IMR-90 (cell line): ENCODE measurements at places on chromosomes 2 and 18. TPM values are rescaled to one million over a fixed set of nuclear protein-coding genes. Genes with fewer than 3 reads are reported as not detected.

The KCNJ13 gene
- not detected in 2 replicates for total RNA-seq

The DLGAP1 gene
- under 0.01 TPM in 1 of 2 replicates, not detected in the other for total RNA-seq

The REG3G gene
- not detected in 2 replicates for total RNA-seq

The ANTXR1 gene
- total RNA-seq: 27.2 and 29.2 TPM in 2 replicates

The ZNF236 gene
- 9.7 and 11.1 TPM in 2 replicates for total RNA-seq

The ABCB11 gene
- not detected in 2 replicates for total RNA-seq

The ATAD2B gene
- total RNA-seq: 5.0 and 9.4 TPM in 2 replicates

The SANBR gene
- 3.8 and 5.8 TPM in 2 replicates for total RNA-seq

The CXCR2 gene
- not detected in 2 replicates for total RNA-seq

The BOD1L2 gene
- total RNA-seq: not detected in 2 replicates
